ENCODE measurements at places on chromosomes 11 and 22. TPM values are rescaled to one million over a fixed set of nuclear protein-coding genes. Genes with fewer than 3 reads are reported as not detected.

The PIWIL4 gene
- total RNA-seq: 0.62 TPM

The GNAZ gene
- 11.4 TPM for total RNA-seq

The CRYBB2 gene
- total RNA-seq: not detected

The MRGPRF gene
- total RNA-seq: 3.8 TPM

The PGA4 gene
- total RNA-seq: not detected

The OLFML1 gene
- total RNA-seq: 0.18 TPM

The RASD2 gene
- 2.5 TPM for total RNA-seq

The PIM3 gene
- 44.3 TPM for total RNA-seq

The TMEM121B gene
- 7.5 TPM for total RNA-seq

The TEX54 gene
- not detected for total RNA-seq

The APOC3 gene
- total RNA-seq: 2.1 TPM

The LGALS12 gene
- 1.4 TPM for total RNA-seq

The APOA1 gene
- total RNA-seq: 4.4 TPM

The ADM2 gene
- 10.9 TPM for total RNA-seq

The MPPED1 gene
- total RNA-seq: 0.16 TPM

The HPX gene
- total RNA-seq: 2.4 TPM

The OR52E8 gene
- not detected for total RNA-seq

The LRRC4C gene
- 0.41 TPM for total RNA-seq

The MRGPRX3 gene
- total RNA-seq: not detected

The CNIH2 gene
- 12.2 TPM for total RNA-seq

The OR51I1 gene
- total RNA-seq: not detected

The GRAP2 gene
- total RNA-seq: 0.64 TPM

GRCh38 chr11:6611092-6611962 lies 689 bp downstream of the TAF10 start:
- peak overlapping the region; percentile 86 for H3K27ac ChIP-seq
- peaks cover 16% of the 10 kb centered on the region for H3K4me1 ChIP-seq
- DNase-seq: peak; percentile 24
- peak overlapping the region; percentile 88 for H3K4me3 ChIP-seq

- DNase-seq: peak; percentile 28
- peak overlapping the region; percentile 94 for H3K27ac ChIP-seq
- H3K36me3 ChIP-seq: no peaks in the 10 kb centered on the region
- H3K4me1 ChIP-seq: peaks cover 57% of the 10 kb centered on the region
- no peaks in the 10 kb centered on the region for H3K27me3 ChIP-seq
Measured at GRCh38 chr11:67271541-67272284, 5.4 kb downstream of the GRK2 start.

DNA sequence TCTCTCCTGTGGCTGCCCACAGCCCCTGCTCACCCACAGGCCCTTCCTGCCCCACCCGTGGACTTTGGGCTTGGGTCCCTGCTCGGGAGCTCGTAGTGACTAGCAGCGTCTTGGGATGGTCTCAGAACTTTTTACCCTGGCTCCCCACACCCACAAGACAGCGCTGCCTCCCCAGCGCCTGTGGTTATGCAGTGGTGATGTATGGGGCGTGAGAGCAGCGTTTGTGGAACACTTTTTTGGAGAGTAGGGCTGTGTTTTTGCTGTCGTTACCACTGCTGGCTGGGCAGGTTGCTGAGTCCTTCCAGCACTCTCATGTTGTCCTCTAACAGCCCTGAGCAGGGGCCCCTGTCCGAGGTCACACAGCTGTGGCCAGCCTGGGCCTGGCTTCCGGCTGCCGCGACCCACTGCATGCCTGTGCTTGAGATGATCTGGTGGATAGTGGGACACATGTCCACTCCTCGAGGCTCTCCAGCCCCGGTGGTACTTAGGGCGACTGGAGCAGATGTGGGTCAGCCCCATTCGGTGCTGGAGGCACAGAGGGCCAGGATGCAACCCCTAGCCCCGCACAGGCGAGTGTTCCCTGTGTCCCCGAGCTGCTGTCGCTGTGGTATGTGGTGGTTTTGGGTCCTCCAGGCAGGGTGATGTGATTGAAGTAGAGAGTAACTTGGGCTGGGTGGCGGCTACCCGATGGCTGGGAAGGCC lies 7.1 kb upstream of the GRAMD4 start:
- H3K27ac ChIP-seq: peak overlapping the region; percentile 84
- no peak overlapping the region for H3K4me3 ChIP-seq
- no peaks in the 10 kb centered on the region for H3K27me3 ChIP-seq
- no peak for DNase-seq

- H3K36me3 ChIP-seq: no peaks in the 10 kb centered on the region
- no peak overlapping the region for H3K27ac ChIP-seq
- H3K4me1 ChIP-seq: peaks cover 45% of the 10 kb centered on the region
- H3K27me3 ChIP-seq: peaks cover 52% of the 10 kb centered on the region
Measured at GRCh38 chr11:70073871-70074371, 4.2 kb upstream of the ANO1 start.

- H3K27me3 ChIP-seq: peaks cover 4% of the 10 kb centered on the region
- no peak for DNase-seq
- peaks cover 33% of the 10 kb centered on the region for H3K4me1 ChIP-seq
- H3K4me3 ChIP-seq: peak overlapping the region; percentile 89
- H3K36me3 ChIP-seq: no peaks in the 10 kb centered on the region
Measured at GRCh38 chr11:60840470-60841430, 1.2 kb upstream of the CCDC86 start.

- peaks cover 8% of the 10 kb centered on the region for H3K4me1 ChIP-seq
- H3K4me3 ChIP-seq: no peak overlapping the region
- H3K36me3 ChIP-seq: peaks cover 22% of the 10 kb centered on the region
- DNase-seq: no peak
Measured at GRCh38 chr22:50678218-50678650, 5.6 kb downstream of the SHANK3 start.

DNA sequence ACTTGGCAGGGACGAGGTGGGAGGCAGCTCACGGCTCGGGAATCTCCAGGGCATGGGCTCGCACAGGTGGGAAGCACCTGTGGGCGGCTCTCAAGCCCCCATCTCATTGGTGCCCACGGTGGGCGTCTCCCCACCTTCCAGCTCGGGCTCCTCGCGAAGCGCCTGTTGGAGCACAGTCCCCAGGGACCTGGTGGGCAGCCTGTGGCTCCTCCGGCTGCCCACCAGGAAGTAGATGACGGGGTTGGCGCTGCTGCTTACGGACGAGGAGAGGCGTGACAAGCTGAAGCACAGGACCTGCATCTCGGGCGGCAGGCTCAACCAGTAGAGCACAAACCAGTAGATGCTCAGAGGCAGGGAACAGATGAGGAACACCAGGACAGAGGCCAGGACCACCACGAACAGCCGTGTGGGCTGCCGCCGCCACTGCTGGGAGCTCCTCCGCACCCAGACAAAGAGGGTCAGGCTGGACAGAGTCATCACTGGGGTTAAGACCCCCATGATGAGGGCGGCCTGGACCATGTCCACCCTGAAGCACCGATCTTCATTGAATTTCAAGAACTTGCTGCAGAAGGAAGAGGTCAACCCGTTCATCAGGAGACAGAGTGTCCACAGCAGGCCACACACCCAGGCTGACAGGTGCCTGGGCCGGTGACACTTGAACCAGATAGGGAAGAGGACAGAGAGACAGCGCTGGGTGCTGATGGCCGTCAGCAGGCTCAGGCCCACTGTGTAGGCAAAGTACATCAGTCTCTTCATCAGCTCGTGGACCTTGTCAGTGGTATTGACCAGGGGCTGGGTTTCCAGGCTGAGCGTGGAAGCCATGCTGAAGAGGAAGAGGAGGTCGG lies 633 bp downstream of the MRGPRD start:
- H3K27ac ChIP-seq: no peak overlapping the region
- no peaks in the 10 kb centered on the region for H3K36me3 ChIP-seq
- peaks cover 10% of the 10 kb centered on the region for H3K4me1 ChIP-seq
- H3K4me3 ChIP-seq: no peak overlapping the region
- H3K27me3 ChIP-seq: no peaks in the 10 kb centered on the region

DNA sequence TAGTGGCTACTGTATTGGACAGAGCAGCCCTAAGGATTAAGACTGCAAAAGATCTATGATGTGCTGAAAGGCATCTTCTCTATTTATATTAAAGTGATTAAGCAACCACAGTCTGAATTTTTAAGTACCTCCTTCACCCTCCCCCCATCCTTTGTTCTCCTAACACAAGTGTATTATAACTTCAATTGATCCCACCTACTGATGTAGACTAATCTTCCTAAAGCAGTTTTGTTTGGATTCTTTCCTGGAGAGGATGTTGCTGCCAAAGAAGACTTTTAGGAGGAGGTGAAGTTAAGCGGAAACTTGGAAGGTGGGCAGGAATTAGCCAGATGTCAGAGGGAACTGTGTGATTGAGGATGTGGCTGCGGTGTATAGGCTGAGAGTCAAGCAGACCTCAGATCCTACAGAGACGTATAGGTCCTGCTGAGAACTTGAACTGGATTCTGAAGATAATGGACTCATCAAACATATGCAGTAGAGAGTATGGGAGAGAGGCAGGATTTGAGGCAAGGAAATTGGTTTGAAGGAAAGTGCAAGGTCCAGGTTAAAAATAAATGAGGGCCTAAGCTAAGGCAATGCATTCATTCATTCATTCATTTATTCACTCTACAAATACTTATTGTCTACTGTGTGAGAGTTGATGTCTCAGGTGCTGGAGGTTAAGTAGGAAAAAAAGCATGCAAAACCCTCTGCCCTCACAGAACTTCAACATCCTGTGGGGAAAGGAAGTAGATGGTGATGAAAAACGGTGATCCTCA lies 5.2 kb upstream of the RASSF10 start:
- DNase-seq: no peak
- H3K27me3 ChIP-seq: peaks cover 21% of the 10 kb centered on the region
- H3K4me1 ChIP-seq: peaks cover 44% of the 10 kb centered on the region
- no peak overlapping the region for H3K27ac ChIP-seq

DNA sequence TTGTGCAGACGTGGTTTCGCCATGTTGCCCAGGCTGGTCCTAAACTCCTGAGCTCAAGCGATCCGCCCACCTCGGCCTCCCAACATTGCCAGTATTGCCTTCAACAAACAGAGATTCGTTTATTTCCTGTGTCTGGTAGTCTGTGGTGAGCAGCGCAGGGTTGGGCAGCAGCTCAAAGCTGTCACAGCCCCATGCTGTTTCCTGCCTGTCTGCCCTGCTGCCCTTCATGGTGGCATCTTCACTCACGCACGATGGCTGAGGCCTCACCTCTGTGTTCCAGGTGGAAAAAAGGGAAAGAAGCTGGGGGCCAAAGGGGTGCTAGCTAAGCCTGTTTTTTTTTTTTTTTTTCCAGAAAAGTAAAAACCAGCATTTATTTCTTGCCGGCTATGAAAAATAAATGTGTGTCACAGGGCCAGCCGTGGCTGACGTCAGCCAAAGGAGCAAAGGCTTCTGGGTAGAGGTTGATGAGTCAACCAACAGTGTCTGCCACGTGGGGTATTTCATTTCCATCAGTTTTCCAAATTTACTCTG lies 28.8 kb downstream of the TBC1D22A start:
- no peak for DNase-seq
- no peaks in the 10 kb centered on the region for H3K36me3 ChIP-seq
- no peaks in the 10 kb centered on the region for H3K27me3 ChIP-seq
- no peak overlapping the region for H3K27ac ChIP-seq
- H3K4me3 ChIP-seq: no peak overlapping the region
- H3K4me1 ChIP-seq: no peaks in the 10 kb centered on the region

GRCh38 chr11:74953451-74953850 lies 4.4 kb downstream of the SPCS2 start:
- peaks cover 11% of the 10 kb centered on the region for H3K36me3 ChIP-seq
- H3K27ac ChIP-seq: no peak overlapping the region
- no peak for DNase-seq
- no peak overlapping the region for H3K4me3 ChIP-seq
- peaks cover 14% of the 10 kb centered on the region for H3K4me1 ChIP-seq

DNA sequence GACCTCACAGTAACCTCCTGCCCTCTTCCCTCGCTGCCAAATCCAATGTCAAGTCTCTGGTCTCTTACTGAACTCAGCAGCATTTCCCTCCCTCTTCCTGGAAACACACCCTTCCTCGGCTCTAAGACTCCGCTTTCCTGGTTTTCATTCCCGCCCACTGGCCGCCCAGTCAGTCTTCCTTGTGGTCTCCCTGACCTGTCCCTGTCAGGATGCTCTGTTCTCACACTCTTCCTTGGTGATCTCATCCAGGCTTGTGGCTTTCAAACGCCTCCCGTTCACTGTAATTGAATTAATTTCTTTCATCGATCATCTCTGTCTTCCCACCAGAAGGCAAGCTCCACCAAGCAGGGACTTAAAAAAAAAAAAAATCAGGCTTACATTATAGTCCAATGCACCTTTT lies 33.5 kb downstream of the MYO18B start:
- H3K4me1 ChIP-seq: no peaks in the 10 kb centered on the region
- H3K4me3 ChIP-seq: no peak overlapping the region
- H3K27me3 ChIP-seq: no peaks in the 10 kb centered on the region
- no peaks in the 10 kb centered on the region for H3K36me3 ChIP-seq
- peak; percentile 65 for DNase-seq

- peaks cover 6% of the 10 kb centered on the region for H3K36me3 ChIP-seq
- no peak overlapping the region for H3K4me3 ChIP-seq
- H3K4me1 ChIP-seq: peaks cover 16% of the 10 kb centered on the region
- H3K27me3 ChIP-seq: no peaks in the 10 kb centered on the region
Measured at GRCh38 chr11:12922418-12922817, 86.7 kb upstream of the RASSF10 start.

- H3K36me3 ChIP-seq: no peaks in the 10 kb centered on the region
- peak; percentile 54 for DNase-seq
- H3K4me1 ChIP-seq: peaks cover 40% of the 10 kb centered on the region
- H3K27me3 ChIP-seq: peaks cover 21% of the 10 kb centered on the region
Measured at GRCh38 chr11:122100037-122100755, 15.8 kb downstream of the BLID start.

DNA sequence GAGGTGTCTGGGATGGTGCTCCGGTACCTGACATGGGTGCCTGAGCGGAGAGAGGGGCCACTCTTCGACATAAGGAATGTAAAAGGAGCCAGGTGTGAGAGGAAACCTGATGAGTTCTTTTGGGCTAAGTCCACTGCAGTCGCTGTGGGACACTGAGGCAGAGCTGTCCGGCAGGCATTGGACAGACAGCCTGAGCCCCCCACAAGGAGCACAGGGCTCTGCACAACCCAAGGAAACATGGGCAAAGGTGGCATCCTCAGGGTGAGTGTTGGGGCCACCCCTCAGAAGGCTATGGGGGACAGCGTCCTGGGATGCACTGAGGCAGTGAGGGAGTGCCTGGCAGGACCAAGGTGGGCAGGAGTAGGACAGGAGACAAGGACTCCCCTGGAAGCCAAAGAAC lies 57.7 kb upstream of the EMID1 start:
- H3K4me3 ChIP-seq: no peak overlapping the region
- H3K36me3 ChIP-seq: no peaks in the 10 kb centered on the region

DNA sequence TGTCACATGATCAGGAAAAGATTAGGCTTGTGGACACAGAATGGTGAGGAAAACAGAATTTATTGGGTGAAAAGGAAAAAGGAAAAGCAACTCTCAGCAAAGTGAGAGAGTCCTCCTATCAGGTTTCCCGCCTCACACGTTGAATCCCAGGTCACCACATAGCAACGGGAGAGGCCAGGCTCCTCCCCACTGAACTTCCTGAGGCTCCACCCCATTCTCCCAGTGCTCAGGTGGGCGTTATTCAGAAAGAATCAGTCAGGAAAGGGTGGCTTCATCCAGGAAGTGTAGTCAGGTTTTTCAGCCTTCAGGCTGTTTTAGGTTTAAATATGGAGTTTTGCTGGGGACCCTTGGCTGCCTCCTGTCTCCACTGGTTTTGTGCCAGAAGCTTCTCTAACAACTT lies 66.9 kb downstream of the SPON1 start:
- H3K4me1 ChIP-seq: peaks cover 16% of the 10 kb centered on the region
- H3K27ac ChIP-seq: no peak overlapping the region
- no peaks in the 10 kb centered on the region for H3K36me3 ChIP-seq
- H3K4me3 ChIP-seq: no peak overlapping the region

GRCh38 chr11:11665407-11665806 lies 43.6 kb upstream of the GALNT18 start:
- DNase-seq: no peak
- peaks cover 18% of the 10 kb centered on the region for H3K36me3 ChIP-seq
- H3K4me1 ChIP-seq: peaks cover 35% of the 10 kb centered on the region
- H3K4me3 ChIP-seq: no peak overlapping the region
- no peak overlapping the region for H3K27ac ChIP-seq

GRCh38 chr11:36142439-36142838 lies 146.8 kb downstream of the COMMD9 start:
- H3K4me1 ChIP-seq: peaks cover 35% of the 10 kb centered on the region
- peaks cover 12% of the 10 kb centered on the region for H3K36me3 ChIP-seq
- DNase-seq: no peak
- no peaks in the 10 kb centered on the region for H3K27me3 ChIP-seq
